NCI-H1105 (cell line): ENCODE measurements at places on chromosomes 5 and 9.

DNA sequence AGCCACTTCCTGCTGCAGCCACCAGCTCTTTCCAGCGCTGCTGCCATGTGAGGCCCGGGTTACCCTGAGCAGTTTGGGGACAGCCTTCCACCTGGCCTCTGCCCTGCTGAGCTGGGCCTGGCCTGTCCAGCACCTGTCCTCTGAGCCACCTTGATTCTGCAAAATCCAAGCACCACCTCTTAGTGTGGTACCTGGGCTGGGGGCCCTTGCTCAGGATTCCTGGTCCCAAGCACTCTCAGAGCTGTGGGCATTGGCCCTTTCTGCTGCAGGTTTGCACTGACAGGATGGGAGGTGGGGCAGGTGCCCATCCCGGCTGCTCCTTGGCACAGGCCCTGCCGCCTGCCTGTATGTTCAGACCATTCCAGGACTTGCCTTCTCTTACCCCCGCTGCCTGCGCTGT is 309.2 kb upstream of the IRX4 start:
- no peak for DNase-seq

DNA sequence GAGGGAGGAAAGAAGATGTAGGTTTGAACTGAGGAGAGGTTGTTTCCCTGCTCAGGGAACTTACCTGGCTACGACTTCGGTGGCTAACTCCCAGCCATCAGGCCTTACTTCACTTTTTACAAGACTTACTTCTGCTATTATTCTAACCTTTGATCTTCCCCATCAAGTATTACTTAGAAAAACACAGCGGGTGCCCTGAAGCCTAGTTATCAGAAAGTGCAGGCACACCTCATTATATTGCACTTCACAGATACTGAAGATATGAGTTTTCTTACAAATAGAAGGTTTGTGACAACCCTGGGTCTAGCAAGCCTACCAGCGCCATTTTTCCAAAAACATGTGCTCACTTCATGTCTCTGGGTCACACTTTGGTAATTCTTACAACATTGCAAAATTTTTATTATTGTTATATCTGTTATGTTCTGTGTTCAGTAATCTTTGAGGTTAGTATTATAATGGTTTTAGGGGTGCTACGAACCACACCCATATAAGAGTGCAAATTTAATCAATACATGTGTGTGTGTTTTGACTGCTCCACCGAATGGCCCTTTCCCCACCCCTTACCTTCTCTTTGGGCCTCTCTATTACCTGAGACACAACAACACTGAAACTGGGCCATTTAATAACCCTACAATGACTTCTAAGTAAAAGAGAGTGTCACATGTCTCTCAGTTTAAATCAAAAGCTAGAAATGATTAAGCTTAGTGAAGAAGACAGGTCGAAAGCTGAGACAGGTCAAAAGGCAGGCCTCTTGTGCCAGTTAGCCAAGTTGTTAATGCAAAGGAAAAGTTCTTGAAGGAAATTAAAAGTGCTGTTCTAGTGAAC is 2102.7 kb upstream of the WWC1 start:
- no peak for DNase-seq

DNA sequence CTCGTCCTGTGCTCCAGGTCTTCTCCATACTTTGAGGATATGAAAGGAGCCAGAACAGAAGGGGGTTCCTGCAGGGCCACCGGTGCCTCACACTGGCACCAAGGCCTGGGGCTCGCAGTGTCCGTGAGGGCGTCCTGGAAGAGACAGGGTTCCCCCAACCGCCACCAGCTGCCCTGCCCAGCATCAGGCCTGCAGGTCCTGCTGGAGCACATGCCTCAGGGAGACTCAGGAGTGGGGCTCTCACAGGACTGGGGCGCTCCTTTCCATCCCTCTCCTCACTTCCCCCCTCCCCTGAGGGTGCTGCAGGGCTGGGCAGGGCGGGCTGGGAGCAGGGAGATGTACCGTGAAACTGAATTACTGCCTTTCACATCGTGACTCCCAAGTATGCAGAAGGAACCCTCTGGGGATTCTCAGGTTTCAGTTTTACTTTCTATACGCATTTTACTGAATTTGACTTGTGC is 31.7 kb downstream of the CEP72 start:
- no peak for DNase-seq

DNA sequence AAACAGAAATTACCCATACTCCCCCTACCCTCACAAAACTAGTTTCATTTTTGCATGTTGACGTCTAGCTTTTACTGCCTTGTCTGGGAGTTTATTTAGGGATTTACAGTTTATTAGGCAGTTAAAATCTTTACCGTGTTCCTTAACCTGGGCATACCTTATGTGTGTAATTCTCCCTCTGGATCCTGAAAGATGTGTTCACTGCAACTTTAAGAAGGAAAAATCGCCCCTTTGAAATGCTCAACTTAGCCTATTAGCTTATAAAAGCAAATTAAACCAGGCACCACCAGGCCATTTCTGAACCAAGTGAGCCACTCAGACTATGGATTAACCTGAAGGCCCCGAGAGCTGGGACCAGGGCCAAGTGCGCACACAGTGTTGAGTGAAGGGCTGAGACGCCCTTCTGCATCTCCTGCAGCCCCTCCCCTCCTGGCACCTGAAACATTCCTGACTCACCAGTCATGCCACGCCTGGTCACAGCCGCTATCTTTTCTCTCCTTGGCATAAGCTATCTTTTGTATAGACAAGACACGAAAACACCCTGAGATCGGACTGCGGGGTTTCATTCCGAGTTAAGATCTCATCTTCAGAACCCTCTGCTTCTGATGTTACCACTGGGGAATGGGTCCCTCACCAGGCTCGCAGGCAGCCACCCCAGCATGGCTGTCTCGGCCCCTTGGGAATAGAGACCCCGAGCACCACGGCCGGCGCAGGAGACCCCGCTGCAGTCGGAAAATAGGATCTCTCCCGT is 111.9 kb downstream of the ROR2 start:
- peak; percentile 80 for DNase-seq

- DNase-seq = no peak
Observed at GRCh38 chr5:83337453-83338035, 134.0 kb upstream of the VCAN start.

DNA sequence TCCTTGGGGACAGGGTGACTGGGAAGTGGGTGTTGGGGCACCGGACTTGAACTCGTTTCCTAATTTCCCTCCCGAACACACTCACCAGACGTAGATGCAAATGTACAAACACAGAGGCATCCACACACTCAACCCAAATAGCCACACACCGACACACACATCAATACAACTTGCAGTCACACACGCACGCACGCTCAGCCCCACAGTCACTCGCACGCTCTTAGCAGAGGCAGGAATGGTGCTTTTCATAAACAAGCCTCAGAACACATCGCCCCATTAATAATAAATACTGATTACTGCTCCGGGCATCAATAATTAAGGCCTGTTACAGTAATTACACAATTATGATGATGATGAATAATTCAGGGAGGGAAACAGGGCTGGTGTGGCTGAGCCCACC is 5.7 kb downstream of the BARHL1 start:
- DNase-seq = no peak

- DNase-seq = no peak
Observed at GRCh38 chr9:76374783-76375559, 19.3 kb downstream of the RFK start.

GRCh38 chr5:56262279-56262678 is 29.1 kb upstream of the ANKRD55 start:
- DNase-seq = no peak

DNA sequence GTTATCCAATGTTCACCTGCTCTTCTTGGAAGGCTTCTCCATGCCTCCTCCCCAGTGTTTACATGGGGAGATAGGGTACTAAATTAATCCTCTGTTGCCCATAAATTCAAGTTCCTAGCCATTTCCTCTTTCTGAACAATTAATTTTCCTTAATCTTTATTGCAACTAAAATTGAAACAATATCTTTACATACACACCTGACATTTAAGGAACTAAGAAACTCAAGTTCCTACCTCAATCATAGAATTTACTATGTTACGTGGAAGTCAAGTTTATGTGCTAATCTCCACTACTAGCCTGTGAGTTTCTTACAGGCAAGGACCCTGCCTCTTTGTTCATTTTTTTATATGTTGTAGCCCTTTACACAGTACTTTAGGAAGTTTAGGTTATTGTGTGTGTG is 10.1 kb upstream of the ADRB2 start:
- DNase-seq = no peak

DNA sequence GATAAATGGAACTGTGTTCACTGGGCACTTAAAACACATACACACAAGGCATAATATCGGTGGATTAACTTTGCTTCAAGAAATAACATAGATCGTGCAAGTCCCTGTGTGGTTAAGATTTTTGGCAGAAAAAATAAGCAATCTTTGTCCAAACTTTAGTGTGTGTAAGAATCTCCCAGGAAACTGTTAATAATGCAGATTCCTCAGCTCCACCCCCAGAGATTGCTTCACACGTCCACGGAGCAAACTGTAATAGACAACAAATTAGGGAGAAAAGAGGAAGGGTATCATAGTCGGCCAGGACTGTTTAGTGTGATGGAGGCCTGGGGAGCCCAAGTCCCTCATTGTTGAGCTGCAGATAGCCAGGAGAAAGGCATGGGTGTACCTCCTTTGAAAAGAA is 84.8 kb downstream of the PJA2 start:
- no peak for DNase-seq

DNA sequence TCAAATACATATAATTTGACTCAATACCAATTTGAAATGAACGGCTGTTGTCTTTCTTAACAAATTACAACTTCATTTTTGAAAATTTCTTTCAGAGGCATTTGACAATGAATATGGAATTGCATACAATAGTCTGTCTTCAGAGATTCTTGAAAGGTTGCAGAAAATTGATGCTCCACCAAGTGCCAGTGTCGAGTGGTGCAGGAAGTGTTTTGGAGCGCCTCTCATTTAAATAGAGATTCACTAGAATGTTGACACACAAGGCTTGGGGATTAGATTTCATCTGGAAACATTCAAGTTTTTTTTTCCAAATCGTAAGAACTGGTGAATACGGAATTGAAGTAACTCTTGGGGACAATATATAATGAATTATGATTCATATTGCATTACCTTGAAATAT is 8.1 kb downstream of the RPS6 start:
- no peak for DNase-seq

- DNase-seq = no peak
Observed at GRCh38 chr5:76805821-76806505, 12.9 kb upstream of the F2RL1 start.

- DNase-seq = no peak
Observed at GRCh38 chr9:18020121-18020745, 441.4 kb downstream of the SH3GL2 start.

GRCh38 chr5:91906027-91906426 is 522.9 kb upstream of the ARRDC3 start:
- no peak for DNase-seq

GRCh38 chr9:14314929-14315874 is 1.3 kb upstream of the NFIB start:
- peak; percentile 94 for DNase-seq

- no peak for DNase-seq
Observed at GRCh38 chr5:17828681-17829080, 194.4 kb downstream of the TAF11L14 start.

DNA sequence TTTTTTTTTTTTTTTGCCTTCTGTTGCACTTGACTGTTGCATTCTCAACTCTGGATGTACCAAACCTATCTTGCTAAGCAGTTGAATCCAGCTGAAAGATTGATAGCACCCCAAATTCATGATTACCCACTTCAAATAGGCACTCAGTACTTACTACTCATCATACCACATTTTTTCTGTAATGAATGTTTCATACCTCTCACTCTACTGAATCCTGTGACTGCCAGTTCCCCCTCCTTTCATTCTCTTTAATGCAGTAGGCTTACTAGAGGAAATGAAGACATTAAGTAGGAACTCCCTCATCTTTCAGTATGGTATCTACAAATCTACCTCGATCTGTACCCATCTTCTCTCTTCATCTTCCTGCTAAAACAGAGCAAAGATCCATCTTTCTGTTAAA is 6.8 kb downstream of the INVS start:
- no peak for DNase-seq

- DNase-seq = no peak
Observed at GRCh38 chr5:93117751-93118531, 463.1 kb downstream of the NR2F1-AS1 start.
